Activated CD4-positive, alpha-beta T cell treated with anti-CD3 and anti-CD28 coated beads for 4 hours (primary cell): ENCODE measurements at places on chromosomes 5 and 9.

- DNase-seq = no peak
Measured at GRCh38 chr9:135418161-135418560, 61.4 kb upstream of the PPP1R26 start.

- DNase-seq = no peak
Measured at GRCh38 chr5:151275803-151276202, 22.8 kb downstream of the GM2A start.

- DNase-seq = no peak
Measured at GRCh38 chr5:28927559-28928326, 1889.4 kb upstream of the CDH9 start.

DNA sequence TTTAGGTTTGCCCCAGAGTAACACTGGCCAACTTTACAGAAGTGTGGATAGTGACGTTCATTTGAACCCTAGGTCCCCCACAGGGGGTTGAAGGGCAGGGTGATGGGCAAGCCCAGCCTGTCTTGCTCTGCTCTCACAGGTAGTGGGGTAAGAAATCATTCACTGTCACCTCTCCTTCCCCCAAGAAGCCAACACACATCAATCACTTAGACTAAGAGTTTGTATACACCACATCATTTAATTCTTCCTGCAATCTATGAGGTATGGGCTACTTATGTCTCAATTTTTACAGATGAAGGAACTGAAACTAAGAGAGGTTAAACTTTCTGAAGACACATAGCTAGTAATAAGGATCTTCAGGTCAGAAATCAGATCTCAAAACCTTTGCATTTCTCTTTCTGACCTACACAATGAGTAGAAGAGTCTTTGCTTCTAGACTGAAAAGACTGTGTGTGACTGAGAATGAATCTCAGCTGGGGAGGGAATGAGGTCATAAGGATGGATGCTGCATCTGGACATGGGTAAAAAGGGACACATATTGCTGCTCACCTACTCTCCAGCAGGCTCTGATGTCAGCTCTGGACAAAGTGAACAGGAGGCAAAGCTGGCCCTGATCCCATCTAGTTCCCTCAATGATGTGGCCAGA lies 81.0 kb upstream of the EQTN start:
- DNase-seq = no peak

- no peak for DNase-seq
Measured at GRCh38 chr5:156182174-156182967, 144.6 kb upstream of the SGCD start.

GRCh38 chr9:137666955-137667670 lies 48.3 kb downstream of the EHMT1 start:
- DNase-seq = no peak

DNA sequence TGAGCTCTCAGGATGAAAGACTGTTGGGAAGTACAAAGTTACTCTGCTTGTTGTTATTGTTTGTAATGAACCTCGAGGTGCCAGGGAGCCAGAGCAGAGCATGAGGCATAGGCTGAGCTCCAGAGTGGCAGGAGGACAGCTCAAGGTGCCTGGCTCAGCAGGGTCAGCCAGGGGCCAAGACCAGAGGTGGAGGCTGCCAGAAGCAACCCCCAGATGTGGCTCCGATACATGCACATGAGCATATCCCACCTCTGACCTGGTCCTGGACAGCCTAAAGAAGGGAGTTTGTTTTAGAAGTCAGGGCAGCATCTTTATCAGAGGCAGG lies 105.6 kb downstream of the PSD2 start:
- DNase-seq = no peak

DNA sequence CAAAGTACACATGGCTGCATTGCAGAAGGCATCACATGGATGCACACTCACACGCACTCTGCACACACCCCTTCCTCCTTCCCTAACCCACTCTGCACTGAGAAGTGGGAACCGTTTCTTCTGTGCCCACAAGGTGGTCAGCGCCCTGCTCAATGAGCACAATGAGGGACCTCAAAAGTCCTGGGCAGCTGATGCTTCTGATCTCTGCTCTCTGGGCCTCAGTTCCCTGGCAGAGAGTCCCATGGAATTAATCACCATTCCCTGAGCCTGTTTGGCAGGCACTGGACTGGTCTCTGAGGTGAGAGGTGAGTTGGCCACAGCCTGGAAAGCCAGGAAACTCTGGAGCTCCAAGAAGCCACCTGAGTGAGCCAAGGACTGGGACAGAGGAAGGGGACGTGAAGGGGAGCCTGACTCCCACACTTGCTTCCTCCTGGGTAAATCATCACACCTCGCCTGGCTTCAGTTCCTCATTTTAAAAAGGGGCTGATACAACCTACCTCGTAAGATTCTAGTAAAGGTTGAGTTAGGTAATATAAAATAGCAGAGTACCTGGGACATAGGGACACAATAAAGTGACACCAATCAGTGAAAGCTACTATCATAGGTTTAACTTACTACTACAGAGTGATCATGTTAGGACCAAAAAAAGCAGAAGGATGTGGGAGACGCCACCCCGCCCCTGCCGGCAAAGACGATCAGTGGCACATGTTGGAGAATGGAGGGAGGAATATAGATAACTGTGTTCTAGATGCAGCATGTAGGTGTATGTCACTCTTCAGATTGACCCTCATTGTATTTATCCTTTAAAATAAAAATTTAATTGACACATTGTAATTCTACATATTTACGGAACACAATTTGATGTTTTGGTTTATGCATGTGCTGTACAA lies 21.1 kb upstream of the IGFBPL1 start:
- no peak for DNase-seq

DNA sequence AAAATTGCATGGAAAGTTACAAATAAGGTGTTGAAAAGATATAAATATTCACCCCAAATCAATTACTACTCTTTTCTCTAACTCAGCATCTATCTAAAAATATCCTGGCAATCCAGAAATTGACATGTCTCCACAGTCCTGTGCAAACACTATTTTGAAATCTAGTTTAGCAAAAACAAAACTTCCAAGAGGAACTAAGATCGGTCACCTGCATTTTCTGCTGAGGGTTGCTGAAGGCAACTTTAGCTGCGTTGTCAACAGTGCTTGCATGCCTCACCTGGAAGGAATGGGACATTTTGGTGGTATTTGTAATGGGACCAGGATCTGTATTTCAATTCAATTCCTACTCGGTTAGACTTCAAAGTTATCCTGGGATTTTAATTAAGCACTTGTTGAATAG lies 398.3 kb downstream of the NTRK2 start:
- no peak for DNase-seq

DNA sequence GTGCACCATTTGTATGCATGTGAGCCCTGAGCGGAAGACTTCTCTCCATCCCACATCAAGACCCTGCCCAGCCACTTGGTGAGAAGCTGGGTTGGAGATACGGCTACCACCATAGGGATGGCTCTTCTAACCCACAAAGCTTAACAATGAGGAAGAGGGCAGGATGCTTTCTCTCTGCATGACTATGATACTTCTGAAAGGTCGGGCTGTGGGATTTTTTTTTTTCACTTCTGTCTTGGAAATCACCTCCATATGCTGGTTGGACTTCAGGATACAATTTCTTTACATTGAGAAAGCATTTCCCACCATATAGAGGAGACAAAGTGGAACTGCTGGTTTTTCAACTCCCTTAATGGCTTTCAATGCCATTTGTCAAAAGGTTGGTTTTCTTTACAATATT lies 30.5 kb downstream of the ZNF366 start:
- DNase-seq = no peak

DNA sequence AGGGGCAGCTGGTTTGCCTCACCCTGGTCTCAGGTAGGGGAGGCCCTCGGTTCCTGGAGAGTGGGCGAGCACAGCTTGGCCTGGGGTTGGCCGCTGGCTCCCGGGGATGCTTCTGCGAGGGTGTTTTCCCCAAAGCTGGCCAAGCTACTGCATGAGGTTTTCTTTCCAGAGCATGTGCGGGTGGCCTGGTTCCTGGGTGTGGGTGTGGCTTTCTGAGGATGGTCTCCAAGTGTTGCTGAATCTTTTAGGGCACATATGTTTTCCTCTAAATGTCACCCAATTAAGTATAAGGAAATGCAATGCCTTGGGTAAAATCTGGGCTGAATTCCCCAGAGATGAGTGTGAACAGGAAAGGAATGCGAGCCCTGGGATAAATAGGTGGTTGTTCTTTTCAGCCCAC lies 115.8 kb upstream of the ICE1 start:
- DNase-seq = no peak

DNA sequence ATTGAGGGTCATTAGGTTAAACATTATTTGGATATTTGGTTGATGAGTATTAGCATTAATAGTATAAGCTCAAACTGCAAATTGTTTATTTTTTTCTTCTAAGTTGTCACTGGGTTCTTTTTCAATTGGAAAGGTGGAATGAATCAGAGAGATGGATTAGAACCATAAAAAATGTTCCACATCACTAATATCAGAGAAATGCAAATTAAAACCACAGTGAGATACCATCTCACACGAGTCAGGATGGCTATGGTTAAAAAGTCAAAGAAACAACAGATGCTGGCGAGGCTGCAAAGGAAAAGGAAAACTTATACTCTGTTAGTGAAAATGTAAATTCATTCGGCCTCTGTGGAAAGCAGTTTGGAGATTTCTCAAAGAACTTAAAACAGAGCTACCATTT lies 122.8 kb downstream of the CCDC192 start:
- DNase-seq = no peak

GRCh38 chr5:127660047-127660733 lies 11.3 kb downstream of the CTXN3 start:
- DNase-seq = no peak

- no peak for DNase-seq
Measured at GRCh38 chr5:138444774-138445546, 6.1 kb downstream of the REEP2 start.

- DNase-seq = no peak
Measured at GRCh38 chr9:784916-785315, 56.6 kb upstream of the DMRT1 start.

- DNase-seq = no peak
Measured at GRCh38 chr9:109935406-109936087, 155.5 kb downstream of the PALM2AKAP2 start.

- no peak for DNase-seq
Measured at GRCh38 chr5:151087486-151087885, 6.7 kb upstream of the TNIP1 start.

- DNase-seq = no peak
Measured at GRCh38 chr5:885529-885928, 7.1 kb downstream of the BRD9 start.

- no peak for DNase-seq
Measured at GRCh38 chr5:33891788-33892619, at the start of gene ADAMTS12. TSS of gene ADAMTS12 (minus strand) at chr5:33891990. CDS start at chr5:33891856, 134 bp downstream.

- no peak for DNase-seq
Measured at GRCh38 chr9:136782452-136782851, 8.7 kb upstream of the TMEM141 start.

DNA sequence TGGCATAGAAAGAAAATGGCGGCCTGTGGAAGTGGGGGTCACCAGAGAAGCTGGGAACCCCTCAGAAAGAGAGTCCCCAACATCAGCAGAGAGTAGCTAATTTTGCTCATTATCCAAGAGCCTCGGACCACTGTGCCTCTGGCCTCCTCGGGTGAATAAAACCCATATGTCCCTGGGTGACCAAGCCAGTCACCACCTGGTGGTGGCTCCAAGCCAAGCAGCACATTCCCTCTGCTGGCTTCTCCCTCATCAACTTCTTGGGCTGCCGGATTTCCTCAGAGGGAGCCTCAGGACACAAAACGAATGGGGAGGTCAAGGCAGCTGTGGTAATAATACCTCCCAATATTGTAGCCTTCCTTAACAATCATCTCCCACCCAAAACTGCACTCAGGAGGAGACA lies 242.5 kb downstream of the NFIB start:
- DNase-seq = no peak

DNA sequence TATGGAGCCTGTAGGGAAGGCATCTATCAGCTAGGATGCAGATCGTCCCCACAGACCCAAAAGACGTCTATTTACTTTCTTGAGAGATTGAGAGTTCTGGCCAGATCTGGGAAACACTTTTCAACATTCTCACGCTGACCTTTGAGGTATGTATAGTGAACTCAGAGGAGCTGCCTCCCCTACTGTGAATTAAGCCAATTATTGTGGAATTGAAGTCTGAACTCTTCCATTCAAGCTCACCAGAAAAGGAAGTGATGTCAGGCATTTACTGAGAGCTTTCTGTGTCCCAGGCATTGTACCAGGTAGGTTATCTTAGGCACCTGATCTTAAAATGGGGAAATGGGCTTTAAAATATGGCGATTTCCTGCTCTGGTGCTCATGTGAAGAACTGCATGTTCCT lies 136.5 kb downstream of the SV2C start:
- DNase-seq = no peak

DNA sequence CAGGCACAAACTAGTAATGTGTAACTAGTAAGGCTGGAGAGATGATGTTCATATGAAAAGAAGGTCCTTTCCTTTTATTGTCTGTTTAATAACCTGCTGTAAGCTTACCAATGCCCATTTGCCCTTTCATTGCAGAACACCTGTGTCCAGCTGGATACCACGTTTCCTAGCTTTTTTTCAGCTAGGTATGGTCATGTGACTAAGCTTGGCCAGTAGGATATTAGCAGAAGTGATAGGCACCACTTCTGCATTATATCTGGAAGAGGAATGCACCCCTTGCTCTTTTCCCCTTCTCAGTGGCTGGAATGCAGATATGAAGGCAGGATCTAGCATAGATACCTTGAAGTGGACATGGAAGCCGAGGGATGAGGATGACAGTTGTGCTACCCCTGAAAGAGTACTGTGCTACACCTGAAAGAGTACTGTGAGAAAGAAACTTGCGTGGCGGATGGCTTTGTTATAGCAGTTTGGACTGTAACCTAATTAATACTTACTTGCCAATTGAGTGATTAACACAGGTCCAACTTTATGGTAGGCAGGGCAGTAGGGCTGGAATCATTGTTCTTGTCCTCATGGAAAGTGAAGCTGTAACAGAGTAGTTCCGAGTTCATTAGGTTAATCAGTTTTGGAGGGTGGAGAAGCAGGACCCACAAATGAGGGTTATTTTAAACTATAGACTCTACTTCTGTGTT lies 6.8 kb downstream of the SMIM32 start:
- no peak for DNase-seq

GRCh38 chr5:150945486-150945885 lies 40.7 kb upstream of the ZNF300 start:
- no peak for DNase-seq

DNA sequence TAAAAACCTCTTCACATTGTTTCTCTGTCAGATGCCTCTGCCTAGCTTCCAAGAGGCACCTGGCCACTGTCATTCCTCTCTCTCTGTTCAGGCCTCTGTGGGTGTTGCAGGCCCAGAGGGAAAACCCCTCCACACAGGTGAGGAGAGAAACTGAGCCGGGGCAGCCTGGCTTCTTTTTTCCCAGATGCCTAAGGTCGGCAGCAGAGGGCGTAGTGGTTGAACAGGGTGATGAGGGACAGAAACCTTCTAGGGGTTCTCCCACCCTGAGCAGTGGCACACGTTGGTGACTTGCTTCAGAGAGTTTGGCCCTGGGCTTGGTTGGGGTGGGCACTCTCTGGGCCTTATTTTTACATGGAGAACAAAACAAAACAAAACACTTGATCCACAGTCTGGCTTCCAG lies 12.2 kb downstream of the IL9 start:
- no peak for DNase-seq

- DNase-seq = no peak
Measured at GRCh38 chr5:82295144-82295543, 17.0 kb upstream of the RPS23 start.

DNA sequence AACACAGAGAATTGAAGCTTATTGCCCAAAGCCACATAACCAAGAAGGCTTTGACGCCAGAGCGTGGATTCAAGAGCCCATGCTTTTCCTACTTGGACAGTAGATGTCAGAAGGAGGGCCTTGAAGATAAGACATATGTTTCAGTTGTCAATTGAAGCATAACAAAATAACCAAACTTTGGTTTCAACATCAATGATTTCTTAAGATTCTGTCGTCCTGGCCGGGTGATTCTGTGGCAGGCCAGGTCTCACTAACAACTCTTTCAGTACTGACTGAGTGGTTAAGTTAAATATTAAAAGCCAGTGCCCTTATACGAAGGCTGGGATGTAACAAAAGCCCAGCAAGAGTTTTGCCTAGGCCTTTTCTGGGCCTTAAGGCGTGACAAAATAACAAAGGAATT lies 94.0 kb downstream of the RCL1 start:
- DNase-seq = no peak
